CD8-positive, alpha-beta T cell (primary cell): ENCODE measurements at places on chromosomes 6 and 20. TPM values are rescaled to one million over a fixed set of nuclear protein-coding genes. Genes with fewer than 3 reads are reported as not detected.

The NKX2-2 gene
- total RNA-seq: not detected

The NRSN1 gene
- not detected for total RNA-seq

The DAAM2 gene
- total RNA-seq: not detected

The BEND6 gene
- total RNA-seq: not detected

The DOP1A gene
- total RNA-seq: 12.1 TPM

DNA sequence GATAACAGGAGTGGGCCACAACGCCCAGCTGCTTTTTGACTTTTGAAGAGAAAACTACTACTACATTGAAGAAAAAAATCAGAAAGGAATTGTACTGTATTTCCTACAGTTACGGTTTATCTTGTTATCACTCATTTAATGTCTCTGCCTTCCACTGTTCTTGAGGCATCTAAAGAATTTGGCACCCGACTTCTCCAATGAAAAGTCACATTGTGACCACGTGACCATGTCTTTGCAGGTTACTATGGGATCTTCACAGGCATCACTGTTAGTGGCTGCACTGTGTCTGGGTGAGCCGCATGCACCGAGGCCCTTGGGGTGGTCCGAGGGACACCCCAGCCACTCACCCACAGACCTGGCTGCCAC, 26.8 kb downstream of the RRBP1 start:
- no peak for DNase-seq

DNA sequence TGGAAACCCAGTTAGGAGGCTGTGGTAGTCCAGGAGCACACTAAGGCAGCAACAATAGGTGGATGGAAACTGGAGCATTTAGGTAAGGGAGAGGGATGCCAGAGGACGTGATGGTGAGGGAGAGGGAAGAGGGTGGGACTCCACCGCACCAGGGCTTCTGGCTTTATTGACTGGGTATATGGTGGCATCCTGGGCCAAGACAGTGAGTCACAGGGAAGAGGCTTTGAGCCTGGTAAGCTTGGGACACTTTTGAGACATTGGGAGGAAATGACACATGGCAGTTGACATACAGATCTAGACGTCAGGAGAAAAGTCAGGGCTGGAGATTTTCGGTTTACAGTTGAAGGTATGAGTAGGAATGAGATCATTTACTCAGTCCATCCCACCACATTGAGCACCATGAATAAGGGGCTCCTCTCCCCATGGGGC, 14.9 kb downstream of the NT5E start:
- no peak for DNase-seq

GRCh38 chr6:164753517-164753916, 555.9 kb downstream of the C6orf118 start:
- no peak for DNase-seq

- DNase-seq: no peak
Observed at GRCh38 chr20:7226156-7226555, 458.7 kb downstream of the BMP2 start.

DNA sequence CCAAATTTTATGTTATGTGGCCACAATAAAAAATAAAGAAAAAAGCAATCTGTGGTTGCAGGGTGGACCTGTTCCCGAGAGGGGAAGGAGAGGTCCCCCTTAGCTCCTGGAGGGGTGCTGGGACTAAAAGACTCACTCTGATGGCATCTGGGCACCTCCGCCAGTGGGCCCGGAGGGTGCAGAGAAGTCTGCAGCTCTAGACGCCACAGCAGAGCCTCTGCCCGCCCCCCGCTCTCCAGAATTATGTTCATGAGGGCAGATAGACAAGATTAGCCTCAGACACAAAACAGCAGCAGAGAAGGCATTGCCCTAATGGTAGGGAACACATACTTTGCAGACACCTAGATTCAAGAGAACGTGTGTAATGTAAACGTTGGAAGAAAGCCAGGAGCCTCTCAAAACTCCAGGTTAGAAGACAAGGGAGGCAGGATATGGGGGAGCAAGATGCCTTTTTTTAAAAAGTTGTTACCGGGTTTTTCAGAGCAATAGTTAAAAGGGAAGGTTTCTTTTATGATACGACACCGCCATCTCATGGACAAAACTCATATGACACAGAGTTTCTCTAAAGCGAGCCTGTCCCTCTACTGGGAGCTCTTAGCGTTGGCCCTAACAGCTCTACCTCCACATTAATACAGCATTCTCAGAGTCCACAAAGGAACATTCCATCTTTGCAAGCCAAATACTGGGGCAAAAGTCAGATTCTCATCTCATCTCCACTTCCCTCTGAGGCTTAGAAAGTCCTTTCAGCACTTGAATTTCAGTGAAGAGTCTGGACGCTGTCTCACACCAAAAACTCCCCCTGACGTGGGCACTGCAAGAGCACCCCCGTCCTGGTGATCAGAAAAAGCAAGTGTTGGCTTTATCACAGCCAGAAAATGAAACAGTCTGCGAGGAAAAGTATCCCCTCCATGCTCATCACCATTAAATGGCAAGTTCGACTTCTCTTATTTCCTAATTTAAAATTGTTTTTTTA, 47.2 kb downstream of the FOXF2 start:
- peak; percentile 53 for DNase-seq

DNA sequence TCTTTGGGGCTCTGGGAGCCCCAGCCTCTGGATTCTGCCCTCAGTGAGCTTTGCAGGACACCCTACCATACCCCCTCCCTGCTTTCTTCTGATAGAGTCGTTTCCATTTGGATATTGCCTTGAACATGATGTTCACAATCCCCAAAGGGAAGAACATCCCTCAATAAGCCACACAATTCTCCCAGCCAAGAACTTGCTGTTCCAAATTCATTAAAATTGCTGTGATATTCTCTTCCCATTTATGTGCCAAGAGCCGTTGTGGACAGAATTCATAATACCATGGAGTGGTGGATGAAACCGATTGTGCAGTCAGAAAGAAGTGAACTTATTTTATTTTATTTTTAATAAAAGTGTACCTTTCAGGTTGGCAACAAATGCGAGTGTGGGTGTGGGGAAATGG, 95.8 kb downstream of the DHX35 start:
- DNase-seq: no peak

- DNase-seq: no peak
Observed at GRCh38 chr20:11917663-11918062, at the start of gene BTBD3. Gene BTBD3 (plus strand): TSS chr20:11917893. CDS start chr20:11918276, 383 bp downstream.

DNA sequence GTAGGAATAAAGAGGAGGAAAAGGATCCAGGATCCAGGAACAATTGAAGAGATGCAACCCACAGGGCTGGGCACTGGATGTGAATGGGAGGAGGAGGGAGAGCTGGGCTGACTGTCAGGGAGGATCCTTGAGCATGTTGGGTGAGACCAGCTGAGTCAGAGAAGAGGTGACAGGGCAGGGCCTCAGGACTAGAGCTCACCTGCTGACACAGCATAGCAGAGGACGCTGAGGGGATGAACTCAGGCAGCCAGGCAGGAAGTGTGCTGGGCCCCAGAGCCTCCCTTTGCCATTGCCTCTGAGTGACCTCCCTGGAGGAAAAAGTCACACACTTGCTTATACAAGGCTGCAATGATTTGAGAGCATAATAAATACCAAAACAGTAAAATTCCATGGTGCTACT, 72.3 kb downstream of the ZNF133 start:
- DNase-seq: no peak

DNA sequence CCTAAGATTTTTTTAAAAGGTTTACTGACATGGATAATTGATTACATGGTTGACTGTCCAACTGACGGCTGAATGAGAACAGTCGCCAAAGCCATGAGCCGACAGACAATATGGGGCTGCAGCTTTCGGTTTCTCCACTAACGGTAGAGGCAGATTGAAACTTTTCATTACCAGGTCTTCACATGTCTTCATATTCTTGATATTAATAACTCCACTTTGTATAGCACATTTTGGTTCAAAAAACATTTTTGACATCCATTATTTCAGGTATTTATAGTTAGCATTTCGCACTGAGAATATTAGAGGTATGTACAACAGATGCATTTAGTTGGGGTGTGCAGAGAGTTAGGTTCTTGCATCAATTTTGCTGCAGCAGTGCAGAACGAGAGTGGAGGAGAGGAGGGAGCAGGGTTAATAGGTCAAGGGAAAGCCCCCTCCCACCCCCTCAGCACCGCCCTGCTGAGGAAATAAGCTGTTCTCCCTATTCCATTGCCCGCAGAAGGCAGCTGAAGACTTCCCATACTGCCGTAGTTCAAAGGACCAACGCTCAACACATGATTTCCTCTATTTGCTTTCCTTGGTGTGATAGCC, 73.6 kb upstream of the ADTRP start:
- DNase-seq: no peak
